ENCODE measurements at places on chromosomes 2 and 18. TPM values are rescaled to one million over a fixed set of nuclear protein-coding genes. Genes with fewer than 3 reads are reported as not detected.

Gene SLC19A3
- 10.4 TPM for polyA plus RNA-seq

Gene MTCL1
- 13.4 TPM for polyA plus RNA-seq

Gene TNFAIP6
- polyA plus RNA-seq, result 2.1 TPM

Gene TMEM178A
- polyA plus RNA-seq, result 121 TPM

Gene MORN2
- 61.9 TPM for polyA plus RNA-seq

Gene LOXL3
- polyA plus RNA-seq, result 11.1 TPM

Gene FAM136A
- polyA plus RNA-seq, result 70.9 TPM

Gene GREB1L
- 2.9 TPM for polyA plus RNA-seq

Gene ALPP
- polyA plus RNA-seq, result not detected

Gene MFF
- 124 TPM for polyA plus RNA-seq

Gene AQP12B
- polyA plus RNA-seq, result 0.49 TPM

Gene TUBA3E
- polyA plus RNA-seq, result 0.26 TPM

Gene CCDC93
- polyA plus RNA-seq, result 34.4 TPM

Gene CRYBA2
- not detected for polyA plus RNA-seq

Gene ABCB11
- 0.13 TPM for polyA plus RNA-seq

Gene GPR45
- polyA plus RNA-seq, result not detected

Gene GKN2
- not detected for polyA plus RNA-seq

Gene ALPI
- 0.05 TPM for polyA plus RNA-seq

Gene CHRND
- polyA plus RNA-seq, result 0.31 TPM

Gene LRP1B
- polyA plus RNA-seq, result 0.95 TPM

Gene ABHD1
- polyA plus RNA-seq, result 0.99 TPM

Gene GNAL
- polyA plus RNA-seq, result 2.9 TPM

Gene FAM228A
- polyA plus RNA-seq, result 1.6 TPM

Gene RNF152
- 6.9 TPM for polyA plus RNA-seq

Gene ASXL3
- polyA plus RNA-seq, result 7.2 TPM

Gene POMC
- polyA plus RNA-seq, result 5.0 TPM

Gene LIMS4
- polyA plus RNA-seq, result 1.6 TPM

Gene C1QL2
- polyA plus RNA-seq, result not detected

Gene MITD1
- polyA plus RNA-seq, result 49.5 TPM

Gene STEAP3
- 2.0 TPM for polyA plus RNA-seq

Gene MRPL19
- polyA plus RNA-seq, result 68.9 TPM

Gene ZBTB7C
- 17.1 TPM for polyA plus RNA-seq

Gene ADCYAP1
- 0.17 TPM for polyA plus RNA-seq

Gene VWA3B
- 0.37 TPM for polyA plus RNA-seq

Gene LCT
- polyA plus RNA-seq, result not detected

Gene CIB4
- 0.33 TPM for polyA plus RNA-seq

Gene SLC25A52
- polyA plus RNA-seq, result 1.3 TPM

Gene LBX2
- polyA plus RNA-seq, result 7.0 TPM

Gene GAL3ST2
- 0.83 TPM for polyA plus RNA-seq

Gene MALL
- 14.3 TPM for polyA plus RNA-seq

Gene HDHD2
- 60.0 TPM for polyA plus RNA-seq

Gene MC2R
- polyA plus RNA-seq, result 0.25 TPM

Gene ZNG1B
- polyA plus RNA-seq, result 54.8 TPM

Gene HMSD
- polyA plus RNA-seq, result 1.3 TPM

Gene TMEM169
- polyA plus RNA-seq, result 14.8 TPM

Gene HRH4
- polyA plus RNA-seq, result 0.08 TPM

Gene DLX2
- 0.11 TPM for polyA plus RNA-seq

Gene EFEMP1
- polyA plus RNA-seq, result 103 TPM

Gene ADAM23
- 3.0 TPM for polyA plus RNA-seq

Gene CCDC102B
- 9.1 TPM for polyA plus RNA-seq

Gene DYNAP
- not detected for polyA plus RNA-seq

Gene LIPG
- 54.3 TPM for polyA plus RNA-seq

Gene AQP12A
- polyA plus RNA-seq, result 1.5 TPM

Gene SKA1
- 6.0 TPM for polyA plus RNA-seq

Gene DSG1
- 0.08 TPM for polyA plus RNA-seq

Gene SLC14A1
- polyA plus RNA-seq, result 3.4 TPM
